PC-9 (cell line): ENCODE measurements at places on chromosomes 13 and 19.

DNA sequence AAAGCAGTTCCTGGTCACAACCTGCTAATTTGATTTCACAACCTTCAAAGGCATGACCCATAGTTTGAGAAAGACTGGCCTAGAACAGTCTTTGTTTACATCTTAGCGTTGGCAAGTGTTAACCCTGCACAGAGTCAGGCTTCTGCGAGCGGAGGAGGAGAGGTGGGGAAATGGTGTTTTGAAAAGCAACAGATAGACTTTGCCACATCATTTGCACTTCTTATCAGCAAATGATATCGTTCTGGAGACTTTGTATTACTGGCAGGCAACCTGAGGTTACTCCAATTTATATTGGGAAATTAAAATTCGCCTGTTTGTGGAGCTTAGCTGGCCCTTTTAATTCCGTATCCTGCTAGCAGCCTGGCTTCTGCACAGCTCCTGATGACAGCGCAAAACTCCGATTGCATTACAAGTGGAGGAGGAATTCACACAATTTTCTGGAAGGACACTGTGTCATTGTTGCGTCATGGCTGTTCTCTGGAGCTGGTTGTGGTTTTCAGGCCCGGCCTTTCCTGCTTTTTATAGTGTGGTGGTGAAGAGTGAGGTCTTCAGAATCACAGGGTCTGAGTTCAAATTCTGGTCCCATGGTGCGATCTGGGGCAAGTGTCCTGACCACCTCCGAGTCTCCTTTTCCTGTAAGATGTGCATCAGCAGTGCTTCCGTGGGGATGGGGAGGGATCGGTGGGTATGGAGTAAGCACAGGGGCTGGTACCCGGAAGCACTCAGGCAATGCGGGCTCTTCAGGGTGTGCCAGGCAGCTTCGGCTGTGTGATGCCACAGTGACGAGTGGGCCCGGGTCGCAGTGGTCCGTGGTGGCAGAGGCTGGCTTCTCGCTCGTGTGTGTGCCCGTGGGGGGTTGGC lies 49.1 kb upstream of the EHD2 start:
- peak; percentile 68 for DNase-seq

DNA sequence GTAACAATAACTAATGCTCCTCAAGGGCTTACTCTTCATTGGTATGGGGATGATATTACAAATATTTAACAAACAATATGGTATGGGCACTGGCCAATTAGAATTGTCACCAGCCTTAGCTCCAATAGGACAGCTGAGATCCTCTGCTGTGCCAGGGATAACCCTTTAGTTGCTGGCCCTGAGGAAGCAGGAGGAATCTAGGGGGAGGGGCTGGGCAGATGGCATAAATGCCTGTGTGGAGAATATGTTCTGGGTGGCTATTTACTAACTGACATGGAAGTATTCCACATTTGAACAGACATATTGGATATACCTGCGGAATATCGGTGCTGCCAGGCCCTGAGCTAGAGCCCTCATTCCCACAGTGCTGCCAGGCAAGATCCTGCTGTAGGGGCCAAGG lies 16.6 kb upstream of the LRCH1 start:
- DNase-seq = no peak

- DNase-seq = no peak
These were observed 72.4 kb upstream of the NBEA start for GRCh38 chr13:34869696-34870095.

GRCh38 chr19:30065680-30066606 lies 123.9 kb downstream of the URI1 start:
- DNase-seq = no peak

GRCh38 chr13:26497968-26498511 lies 59.4 kb upstream of the WASF3 start:
- no peak for DNase-seq

DNA sequence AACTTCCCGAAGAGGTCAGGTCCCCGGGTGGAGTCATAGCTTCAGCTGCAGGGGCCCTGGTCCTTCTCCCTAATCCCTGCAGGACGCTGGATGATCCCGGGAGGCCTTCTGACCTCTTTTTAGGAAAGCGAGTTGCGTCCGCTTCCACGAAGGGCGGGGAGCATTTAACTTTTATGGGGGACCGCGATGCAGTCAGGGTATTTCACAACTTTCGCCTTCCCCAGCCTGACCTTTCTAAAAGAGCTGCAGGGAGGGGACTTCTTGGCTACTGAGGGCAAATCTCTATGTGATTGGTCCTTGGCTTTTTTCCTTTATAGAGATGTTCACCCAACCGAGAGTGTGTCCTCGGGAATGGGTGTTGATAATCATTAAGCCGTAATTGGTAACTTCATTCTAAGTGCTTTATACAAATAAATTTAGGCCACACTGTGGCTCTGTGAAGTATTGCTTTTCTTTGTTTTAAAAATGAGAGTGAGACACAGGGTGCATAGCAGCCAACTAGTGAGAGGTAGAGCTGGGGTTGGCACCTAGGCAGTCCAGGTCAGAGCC lies 778 bp downstream of the ZNF230 start:
- no peak for DNase-seq

GRCh38 chr13:113835461-113836270 lies 28.2 kb downstream of the GAS6 start:
- no peak for DNase-seq

GRCh38 chr19:6744381-6745301 lies 5.2 kb downstream of the TRIP10 start:
- DNase-seq = peak; percentile 91

GRCh38 chr13:108597943-108598342 lies 31.5 kb upstream of the MYO16 start:
- no peak for DNase-seq

DNA sequence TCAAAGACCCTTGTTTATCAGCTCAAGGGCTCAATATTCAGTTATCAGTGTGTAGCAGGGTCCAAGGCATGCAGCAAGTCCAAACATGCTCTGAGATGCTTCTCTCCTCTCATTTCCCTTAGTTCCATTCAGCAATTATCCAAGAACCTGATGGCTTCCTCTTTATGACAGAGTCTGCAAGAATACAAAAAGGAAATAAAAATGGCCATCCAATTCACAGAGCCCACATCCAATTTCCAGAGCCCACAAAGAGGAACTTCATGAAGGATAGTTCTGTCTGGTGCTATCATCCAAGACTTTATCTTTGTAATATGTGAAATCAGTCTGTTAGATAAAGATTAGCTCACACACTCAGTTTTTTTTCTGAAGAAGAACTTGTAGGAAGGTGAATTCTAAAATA lies 217.2 kb downstream of the LACC1 start:
- DNase-seq = no peak

GRCh38 chr19:2194513-2195078 lies 30.9 kb downstream of the DOT1L start:
- no peak for DNase-seq

DNA sequence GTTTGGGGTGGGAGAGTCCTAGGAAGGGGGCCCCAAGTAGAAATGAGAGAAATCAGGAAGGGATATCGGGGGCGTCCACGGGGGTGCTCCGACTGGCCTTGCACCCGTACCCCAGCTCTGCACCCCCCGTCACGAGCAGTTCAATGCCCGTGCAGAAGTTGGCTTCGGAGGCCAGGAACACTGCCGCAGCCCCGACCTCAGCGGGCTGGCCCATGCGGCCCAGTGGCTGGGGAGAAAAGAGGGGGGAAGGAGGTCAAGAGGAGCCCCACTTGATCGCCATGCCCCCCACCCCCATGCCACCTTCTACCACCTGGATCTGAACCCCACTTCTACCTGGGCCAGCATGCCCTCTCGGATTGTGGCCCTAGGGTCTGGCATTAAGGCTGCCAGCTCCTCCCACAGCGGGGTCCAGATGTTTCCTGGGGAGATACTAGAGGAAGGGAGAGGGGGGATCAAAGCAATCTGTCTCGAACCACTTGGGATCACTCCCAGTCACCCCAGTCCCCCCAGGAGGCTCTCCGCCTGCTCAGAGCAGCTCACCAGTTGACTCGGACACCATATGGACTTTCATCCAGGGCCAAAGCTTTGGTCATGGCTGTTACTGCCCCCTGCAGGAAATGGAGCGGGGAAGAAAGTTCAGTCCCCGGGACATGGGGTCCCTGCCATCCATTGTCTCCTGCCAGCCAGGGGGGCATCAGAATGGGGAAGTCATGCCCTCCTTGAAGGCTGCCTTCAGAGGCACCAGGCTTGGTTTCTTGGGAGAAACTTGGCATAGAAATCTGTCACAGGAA lies 2.5 kb upstream of the BCAT2 start:
- no peak for DNase-seq

DNA sequence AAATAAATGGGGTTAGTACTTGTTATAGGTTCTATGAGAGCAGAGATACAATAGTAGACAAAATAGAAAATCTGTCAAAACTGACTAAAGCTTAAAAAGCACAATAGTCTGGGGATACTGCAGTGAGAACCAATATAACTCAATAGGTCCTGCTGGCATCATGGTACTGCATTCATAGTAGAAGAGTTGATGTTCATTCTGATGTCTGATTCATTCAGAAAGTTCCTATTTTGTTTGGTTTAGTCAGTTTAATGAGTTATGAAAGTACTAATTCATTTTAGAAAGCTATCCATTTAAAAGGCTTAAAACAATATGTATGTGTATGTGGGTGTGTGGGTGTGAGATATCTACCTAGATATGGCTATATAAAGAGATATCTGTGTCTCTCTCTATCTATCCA lies 152.8 kb downstream of the LHFPL6 start:
- DNase-seq = no peak

- DNase-seq = no peak
These were observed 82.0 kb upstream of the WASF3 start for GRCh38 chr13:26475176-26476110.

DNA sequence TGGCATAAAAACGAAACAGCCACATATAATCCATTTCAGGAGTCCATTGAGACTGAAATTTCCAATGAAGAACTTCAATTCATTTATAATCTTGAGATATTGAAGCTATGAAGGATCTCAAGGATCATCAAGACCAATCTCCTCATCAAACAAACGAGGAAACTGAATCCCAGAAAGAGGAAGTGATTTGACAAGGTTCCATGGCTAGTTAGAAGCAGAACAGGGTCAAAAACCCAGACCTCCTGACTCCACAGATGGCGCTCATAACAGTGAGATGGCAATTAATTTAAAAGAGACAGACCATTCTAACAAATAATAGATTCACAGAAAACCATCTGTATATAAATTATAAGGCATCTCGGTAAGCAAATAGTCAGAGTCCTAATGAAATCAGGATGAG lies 229.7 kb downstream of the KCTD12 start:
- no peak for DNase-seq

GRCh38 chr19:33609353-33609752 lies 12.4 kb upstream of the CHST8 start:
- DNase-seq = no peak

- no peak for DNase-seq
These were observed 4.3 kb downstream of the KLF2 start for GRCh38 chr19:16328824-16329482.

DNA sequence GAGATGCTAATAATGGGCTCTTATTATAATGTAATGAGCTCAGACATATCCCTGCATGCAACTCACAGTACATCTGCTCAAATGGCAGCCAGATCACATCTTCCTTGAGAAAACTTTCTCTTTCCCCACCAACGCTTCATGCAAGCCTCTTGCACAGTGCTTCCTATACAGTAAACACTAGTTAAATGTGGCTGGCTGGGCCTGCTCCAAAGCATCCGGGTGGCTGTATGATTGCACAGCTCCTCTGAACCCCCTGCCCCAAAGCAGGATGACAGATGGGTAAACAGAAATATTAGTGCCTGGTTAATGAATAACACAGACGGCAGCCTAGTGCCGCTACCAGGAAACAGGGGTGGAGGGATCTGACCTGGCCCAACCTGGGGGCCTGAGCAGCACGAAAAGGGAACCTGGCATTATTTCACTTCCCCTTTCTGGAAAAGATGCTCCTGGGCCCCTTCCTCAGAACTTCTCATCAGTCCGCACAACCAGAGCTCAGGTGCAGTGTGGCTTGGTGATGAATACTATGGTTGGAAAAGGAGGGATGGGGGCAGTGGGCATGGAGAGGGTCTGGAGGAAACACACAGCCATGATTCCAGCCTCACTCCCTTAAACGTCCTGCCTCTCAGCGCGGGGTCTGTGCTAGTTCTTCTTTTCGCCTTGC lies 10.8 kb downstream of the FFAR2 start:
- DNase-seq = no peak

- DNase-seq = no peak
These were observed 386.5 kb downstream of the OLFM4 start for GRCh38 chr13:53415135-53415534.

DNA sequence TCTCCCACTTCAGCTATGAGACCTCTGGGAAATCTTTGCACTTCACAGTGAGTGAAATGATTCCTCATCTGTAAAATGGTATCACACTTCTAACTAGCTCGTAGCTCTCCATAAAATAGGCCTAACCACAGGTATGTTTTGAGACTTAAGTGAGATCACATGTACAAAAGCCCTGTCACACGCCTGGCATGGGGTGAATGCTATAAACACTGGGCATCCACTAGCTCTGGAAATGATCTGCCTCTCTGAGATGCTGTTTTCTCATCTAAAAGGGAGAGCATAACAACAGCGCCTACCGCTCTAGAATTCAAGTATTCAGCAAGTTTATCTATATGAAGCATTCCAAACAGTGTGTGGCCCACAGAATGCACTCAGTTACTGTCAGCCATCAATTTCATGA lies 2.2 kb downstream of the AKT2 start:
- no peak for DNase-seq

- DNase-seq = no peak
These were observed 1.3 kb upstream of the ATF5 start for GRCh38 chr19:49927526-49928264.

DNA sequence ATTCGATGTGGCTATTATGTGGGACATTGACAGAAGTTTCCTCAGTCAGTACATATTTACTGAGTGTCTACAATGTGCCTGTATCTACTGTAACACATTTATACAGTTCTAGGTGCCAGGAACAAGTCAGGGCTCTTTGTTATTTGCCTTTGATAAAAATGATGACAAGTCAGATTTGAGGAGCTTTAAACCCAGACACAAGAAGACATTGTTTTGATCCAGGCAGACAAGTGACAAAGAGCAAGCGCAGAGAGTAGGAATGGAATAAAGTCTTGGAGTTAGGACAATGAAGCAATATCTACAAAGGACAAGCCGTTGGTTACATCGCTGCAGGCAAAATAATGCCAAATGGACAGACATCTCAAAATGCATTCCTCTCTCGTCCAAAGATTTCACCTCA lies 70.1 kb downstream of the ITGBL1 start:
- peak; percentile 9 for DNase-seq

GRCh38 chr13:60727140-60727539 lies 330.1 kb downstream of the TDRD3 start:
- DNase-seq = no peak

DNA sequence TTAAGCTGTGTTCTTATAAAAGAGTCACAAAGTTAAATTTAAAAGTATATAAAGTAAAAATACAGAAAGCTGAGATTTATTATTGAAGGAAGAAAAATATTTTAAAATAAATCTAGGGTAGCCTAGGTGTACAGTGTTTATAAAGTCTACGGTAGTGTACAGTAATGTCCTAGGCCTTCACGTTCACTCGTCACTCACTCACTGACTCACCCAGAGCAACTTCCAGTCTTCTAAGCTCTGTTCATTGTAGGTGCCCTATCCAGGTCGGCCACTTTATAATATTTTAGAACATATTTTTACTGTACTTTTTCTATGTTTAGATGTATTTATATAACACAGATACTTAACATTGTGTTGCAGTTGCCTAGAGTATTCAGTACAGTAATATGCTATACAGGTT lies 47.4 kb downstream of the NDFIP2 start:
- no peak for DNase-seq
